ENCODE measurements at places on chromosomes 3 and 15.

DNA sequence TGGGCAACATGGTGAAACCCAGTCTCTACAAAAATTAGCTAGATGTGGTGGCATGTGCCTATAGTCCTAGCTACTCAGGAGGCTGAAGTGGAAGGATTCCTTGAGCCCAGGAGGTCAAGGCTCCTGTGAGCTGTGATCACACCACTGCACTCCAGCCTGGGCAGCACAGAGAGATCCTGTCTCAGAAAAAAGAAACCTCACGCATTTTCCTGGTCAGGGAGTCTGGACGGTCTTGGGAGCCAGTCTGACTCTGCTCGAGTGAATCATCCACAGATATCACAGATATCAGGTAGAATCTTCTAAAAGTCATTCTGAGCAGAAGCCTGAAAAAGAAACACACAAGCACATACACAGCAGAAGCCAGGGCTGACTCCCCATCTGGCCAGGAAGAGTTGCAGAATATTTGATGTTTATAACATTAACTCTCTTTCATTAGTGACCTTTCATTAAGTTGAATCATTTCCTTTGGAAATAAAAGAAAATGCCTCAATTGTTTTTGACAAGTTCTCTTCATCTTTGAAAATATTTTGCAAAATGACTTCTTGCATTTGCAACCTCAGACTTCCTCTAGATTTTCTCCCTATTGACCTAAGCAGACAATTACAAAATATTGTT lies 56.5 kb upstream of the ABHD17C start:
- no peak for DNase-seq

- no peak for DNase-seq
Measured at GRCh38 chr3:99863588-99863987, 45.9 kb downstream of the CMSS1 start.

DNA sequence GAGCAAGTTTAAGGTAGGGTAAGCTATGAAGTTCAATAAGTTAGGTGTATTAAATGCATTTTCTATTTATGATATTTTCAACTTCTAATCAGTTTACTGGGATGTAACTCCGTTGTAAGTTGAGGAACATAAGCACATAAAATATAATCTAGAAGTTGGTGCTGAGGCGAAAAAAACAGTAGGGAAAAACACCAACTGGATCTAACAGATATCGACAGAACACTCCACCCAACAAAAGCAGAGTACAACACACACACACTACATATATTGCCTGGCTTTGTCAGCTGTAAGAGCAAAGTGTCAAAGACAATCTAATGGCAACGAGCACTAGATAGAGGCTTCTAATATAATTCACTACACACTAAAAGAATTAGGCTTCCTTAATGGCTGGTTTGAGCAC lies 8.4 kb downstream of the PIK3R4 start:
- no peak for DNase-seq

DNA sequence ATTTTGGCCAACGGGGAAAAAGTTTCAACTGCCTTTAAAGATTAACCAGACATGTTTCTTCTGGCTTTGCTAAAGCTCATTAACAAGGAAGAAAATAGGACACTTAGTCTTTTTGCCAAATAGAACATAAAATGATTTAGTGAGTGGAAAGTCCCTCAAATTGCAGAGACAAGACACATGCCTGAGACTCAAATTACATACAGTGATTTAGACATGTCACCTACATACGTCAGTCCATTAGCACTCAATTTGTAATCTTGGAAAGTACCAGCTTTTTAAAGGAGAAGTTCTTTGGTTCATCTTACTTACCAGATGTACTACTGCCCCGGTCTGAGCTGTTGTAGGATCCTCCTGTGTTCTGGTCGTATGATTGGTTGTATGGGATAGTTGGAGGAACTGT lies 1134.2 kb downstream of the ROBO1 start:
- DNase-seq = no peak

GRCh38 chr3:39202094-39202493 lies 9.7 kb upstream of the XIRP1 start:
- DNase-seq = no peak

DNA sequence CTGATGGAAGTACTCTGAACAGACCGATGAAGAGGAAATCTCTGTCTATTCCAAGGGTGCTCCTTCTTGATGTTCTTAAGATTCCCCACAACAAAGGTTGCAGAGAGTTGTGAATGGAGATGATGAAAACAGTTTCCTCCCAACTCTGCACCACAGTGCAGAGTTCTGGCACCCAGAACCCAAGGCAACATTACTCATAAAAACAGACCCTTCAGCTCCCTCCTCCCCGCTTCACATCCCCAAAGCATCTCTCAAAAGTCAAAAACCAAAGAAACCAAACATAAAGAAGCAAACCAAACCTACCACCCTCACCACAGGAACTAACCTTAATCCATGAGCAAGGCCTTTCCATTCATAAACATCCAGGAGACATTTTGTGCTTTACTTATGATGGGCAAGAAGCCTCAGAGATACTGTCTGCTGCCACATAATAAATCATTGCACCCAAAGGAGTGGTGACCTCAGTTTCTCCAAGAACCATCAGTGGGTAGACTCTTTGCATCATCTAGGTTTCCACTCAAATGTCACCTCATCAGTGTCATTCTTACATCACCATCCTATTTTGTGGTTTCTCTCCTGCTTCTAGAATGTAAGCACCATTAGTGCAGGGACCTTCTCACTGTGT lies 13.2 kb downstream of the PCOLCE2 start:
- DNase-seq = no peak

- no peak for DNase-seq
Measured at GRCh38 chr3:115996420-115997108, 373.3 kb downstream of the GAP43 start.

- no peak for DNase-seq
Measured at GRCh38 chr3:55191911-55192775, 264.3 kb upstream of the LRTM1 start.

DNA sequence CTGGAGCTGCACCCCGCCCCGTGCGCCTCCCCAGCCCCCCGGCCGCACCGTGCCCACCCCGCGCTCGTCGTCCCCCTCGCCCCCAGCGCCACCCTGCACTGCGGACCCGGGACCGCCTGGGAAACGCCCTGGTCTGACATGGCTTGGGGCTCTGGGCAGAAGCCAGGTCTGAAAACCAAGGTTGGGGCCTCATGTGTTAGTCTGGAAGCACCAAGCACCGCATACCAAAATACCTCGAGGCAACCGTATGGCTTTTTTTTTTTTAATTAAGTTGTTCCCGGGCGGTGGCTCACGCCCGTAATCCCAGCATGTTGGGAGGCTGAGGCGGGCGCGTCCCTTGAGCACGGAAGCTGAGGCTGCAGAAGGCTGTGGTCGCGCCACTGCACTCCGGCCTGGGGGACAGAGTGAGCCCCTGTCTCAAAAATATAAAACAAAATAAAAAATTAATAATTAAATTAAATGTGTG lies 91.5 kb upstream of the CHD2 start:
- no peak for DNase-seq

DNA sequence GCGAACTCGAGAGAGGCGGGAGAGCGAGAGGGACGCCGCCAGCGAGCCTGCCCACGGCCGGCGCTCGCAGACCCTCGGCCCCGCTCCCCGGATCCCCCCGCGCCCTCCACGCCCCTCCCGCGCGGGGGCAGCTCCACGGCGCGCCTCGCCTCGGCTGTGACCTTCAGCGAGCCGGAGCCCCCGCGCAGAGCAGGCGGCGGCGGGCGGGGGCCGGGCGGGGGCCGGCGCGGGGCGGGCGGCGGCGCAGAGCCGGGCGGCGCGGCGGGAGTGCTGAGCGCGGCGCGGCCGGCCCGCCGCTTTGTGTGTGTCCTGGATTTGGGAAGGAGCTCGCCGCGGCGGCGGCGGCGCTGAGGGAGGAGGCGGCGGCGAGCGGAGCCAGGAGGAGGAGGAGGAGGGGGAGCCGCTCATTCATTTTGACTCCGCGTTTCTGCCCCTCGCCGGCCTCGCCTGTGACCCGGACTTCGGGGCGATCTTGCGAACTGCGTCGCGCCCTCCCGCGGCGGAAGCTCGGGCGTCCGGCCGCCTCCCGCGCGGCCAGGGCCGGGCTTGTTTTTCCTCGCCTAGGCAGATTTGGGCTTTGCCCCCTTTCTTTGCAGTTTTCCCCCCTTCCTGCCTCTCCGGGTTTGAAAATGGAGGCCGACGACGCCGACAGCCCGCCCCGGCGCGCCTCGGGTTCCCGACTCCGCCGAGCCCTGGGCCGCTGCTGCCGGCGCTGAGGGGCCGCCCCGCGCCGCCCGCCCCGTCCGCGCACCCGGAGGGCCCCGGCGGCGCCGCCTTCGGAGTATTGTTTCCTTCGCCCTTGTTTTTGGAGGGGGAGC lies 524 bp downstream of the IGF1R start:
- DNase-seq = no peak

- no peak for DNase-seq
Measured at GRCh38 chr3:173793963-173794362, 396.4 kb downstream of the NLGN1 start.

- DNase-seq = no peak
Measured at GRCh38 chr3:42277676-42278075, 11.7 kb upstream of the CCK start.

GRCh38 chr15:61936528-61937195 lies 123.6 kb downstream of the VPS13C start:
- no peak for DNase-seq

DNA sequence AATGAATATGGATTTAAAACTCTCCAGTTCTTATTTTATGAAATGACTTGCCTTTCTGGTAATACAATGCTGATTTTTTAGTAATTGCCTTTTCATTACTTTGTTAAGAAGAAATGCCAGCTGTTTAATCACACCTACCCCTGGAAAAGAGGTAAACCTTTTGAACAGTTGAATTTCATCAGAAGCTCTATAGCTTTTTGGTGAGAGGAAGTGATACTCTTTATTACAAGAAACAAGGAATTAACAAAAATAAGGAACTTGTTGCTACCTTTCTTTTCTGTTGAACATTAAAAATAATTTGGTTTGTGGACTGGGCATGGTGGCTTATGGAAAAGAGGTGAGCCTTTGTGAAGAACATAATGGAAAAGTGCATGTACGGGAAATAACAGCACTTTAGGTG lies 19.7 kb downstream of the BLOC1S6 start:
- no peak for DNase-seq
